Forelimb muscle (tissue), 1 donor: ENCODE measurements at places on chromosomes 2 and 18. TPM values are rescaled to one million over a fixed set of nuclear protein-coding genes. Genes with fewer than 3 reads are reported as not detected.

GRCh38 chr2:212814941-212815340 lies 276.3 kb upstream of the ERBB4 start:
- no peak for DNase-seq

The DOK6 gene
- polyA plus RNA-seq = 3.5 TPM

GRCh38 chr18:70296289-70296688 lies 7.4 kb downstream of the SOCS6 start:
- DNase-seq = no peak

DNA sequence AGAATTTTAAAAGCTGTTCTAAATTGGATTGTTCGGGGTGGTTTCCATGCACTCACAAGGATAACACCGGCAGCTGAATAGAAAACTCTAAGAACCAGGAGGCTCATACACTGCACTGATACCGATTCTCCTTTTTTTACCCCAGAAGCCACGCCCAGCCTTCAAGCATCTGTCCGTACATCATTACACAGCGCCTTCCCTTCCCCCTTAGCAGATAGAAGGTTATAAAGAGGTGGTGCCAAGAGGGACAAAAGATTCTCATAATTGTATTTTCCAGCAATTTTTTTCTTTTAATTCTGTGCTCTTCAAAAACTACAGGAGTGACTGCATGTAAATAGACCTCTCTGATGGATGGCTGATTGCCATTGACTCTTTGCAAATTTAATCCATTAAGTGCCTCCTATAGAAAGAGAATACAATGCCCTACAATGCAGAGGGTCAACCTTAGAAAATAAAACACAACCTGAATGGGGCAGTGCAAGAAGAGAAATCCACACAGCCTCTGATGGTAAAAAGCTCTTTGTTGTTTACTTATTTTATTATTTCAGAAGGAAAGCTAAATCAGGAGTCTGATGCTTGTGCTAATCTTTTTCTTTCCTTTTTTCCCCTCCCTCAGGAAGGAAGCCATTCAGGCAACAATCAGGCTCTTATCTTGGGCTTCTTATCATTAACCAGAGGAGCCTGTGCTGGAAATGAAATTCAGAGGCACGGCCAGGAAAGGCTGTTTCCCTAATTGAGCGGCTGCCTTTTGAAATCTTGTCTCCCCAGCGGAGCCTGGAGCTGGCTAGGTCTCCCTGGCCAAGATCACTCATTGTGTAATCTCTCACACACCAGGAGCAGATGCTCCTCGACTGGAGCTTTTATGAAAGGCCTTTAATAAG lies 198.9 kb upstream of the NABP1 start:
- no peak for DNase-seq

The TNFAIP6 gene
- polyA plus RNA-seq = 12.2 TPM

DNA sequence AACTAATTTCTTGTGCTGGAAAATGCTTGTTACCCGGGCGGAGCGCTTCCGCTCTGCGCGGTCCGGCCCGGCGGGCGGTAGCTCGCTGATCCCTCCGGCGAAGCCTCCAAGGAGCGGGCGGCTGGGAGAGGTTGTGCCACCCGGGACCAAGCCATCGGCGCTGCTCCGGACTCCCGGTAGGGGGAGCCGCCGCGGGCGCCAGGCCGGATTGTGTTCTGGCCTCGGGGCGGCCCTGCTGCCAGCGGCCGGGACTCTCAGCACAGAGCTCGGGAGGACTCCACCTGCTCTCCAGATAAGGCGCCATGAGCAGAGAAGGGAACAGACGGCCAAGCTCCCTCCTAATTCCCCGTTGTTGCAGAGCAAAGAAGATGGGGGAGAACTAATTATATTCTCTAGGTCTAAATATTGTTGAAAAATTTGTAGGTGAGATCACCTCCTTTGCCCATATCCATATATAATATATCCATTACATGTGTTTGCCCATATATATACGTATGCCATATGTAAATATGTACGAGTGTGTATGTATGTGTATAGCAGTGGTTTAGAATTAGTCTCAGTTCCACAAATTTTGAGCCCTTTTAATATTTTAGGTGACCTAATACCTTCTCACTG lies 13.8 kb upstream of the SATB2 start:
- DNase-seq = no peak

GRCh38 chr2:181552808-181553207 lies 95.6 kb downstream of the ITGA4 start:
- DNase-seq = no peak

The ZNF142 gene
- polyA plus RNA-seq = 12.7 TPM

The SPP2 gene
- not detected for polyA plus RNA-seq

- no peak for DNase-seq
These were observed 30.2 kb downstream of the LONRF2 start for GRCh38 chr2:100292022-100292580.

The DLX1 gene
- polyA plus RNA-seq = 0.35 TPM
